ENCODE measurements at places on chromosomes 7 and 10.

DNA sequence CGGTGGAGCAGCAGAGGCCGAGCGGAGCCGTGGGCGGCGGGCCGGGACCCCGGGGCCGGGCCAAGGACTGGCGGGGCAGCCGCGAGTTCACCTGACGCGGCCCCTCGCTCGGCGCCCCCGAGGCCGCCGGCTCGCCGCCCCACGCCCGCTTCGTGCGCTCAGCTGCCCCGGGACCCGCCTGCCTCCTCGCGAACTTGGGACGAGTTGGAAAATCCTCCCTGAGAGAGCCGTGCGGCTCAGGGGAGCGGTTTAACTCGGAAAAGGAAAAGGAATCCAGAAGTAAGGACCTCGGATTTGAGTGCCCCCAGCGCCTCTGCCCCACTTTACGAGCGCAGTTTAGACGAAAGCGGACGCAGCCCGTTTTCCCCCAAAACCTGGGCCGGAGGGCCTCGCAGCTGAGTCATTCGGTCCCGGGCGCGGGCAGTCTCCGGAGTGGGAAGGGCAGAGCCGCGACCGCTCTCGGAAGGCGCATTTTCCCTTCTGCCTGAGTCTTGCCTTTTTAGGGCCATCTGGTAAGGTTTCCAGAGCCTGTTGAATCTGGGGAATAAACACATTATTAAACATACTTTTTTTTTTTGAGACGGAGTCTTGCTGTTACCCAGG lies 744 bp downstream of the CREM start:
- DNase-seq: peak; percentile 61

GRCh38 chr7:77698042-77698625 lies 1.9 kb downstream of the RSBN1L start:
- DNase-seq: no peak

DNA sequence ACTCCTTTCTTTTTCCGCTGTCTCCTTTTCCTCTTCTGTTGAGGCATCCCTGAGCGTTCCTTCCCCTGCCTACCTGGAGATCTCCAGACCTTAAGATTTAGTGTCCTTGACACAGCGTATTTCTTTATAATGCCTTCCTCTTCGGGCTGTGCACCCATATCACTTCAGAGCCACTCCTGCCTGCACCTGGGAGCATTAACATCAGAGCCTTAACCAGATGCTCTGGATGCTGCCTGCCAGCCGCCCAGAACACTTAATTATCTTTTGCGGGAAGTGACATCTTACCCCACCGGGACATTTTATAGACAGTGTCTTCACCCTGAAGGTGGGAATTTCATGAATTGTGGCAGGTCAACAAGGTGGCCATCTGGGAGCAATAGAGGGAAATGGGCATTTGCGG lies 24.2 kb downstream of the UBTD1 start:
- no peak for DNase-seq

DNA sequence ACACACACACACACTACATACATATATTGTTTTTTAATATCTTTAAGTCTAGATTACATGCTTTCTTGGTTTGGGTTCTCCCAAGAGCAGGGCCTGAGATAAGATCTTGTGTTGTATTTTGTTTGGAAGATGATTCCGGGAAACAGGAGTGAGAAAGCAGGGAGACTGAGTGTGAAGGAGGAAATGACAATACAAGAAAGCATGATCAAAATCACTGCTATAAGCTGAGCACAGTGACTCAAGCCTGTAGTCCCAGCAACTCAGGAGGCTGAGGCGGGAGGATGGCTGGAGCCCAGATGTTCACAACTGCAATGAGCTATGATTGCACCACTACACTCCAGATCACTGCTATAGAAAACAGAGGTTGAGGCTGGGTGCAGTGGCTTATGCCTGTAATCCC lies 267.6 kb downstream of the SKIDA1 start:
- DNase-seq: no peak

DNA sequence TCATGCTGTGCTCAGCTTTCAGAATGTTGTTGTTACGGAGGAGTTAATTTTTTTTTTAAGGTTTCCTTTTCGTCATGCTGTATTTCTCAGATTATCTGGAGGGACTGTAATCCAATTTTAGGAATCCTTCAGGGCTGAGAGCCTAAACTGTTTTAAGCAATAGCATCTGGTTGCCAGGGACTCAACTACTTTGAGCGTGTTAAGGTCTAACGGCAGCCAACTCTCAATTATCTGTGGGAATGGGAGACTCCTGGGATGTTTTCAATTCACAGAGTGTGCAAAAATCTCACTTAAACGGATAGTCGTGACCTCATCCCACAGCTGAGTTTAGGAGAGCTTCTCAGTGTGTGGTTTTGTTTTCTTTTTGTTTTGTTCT lies 291.7 kb downstream of the AUTS2 start:
- no peak for DNase-seq

GRCh38 chr7:122140918-122141317 lies 3.1 kb downstream of the AASS start:
- no peak for DNase-seq

DNA sequence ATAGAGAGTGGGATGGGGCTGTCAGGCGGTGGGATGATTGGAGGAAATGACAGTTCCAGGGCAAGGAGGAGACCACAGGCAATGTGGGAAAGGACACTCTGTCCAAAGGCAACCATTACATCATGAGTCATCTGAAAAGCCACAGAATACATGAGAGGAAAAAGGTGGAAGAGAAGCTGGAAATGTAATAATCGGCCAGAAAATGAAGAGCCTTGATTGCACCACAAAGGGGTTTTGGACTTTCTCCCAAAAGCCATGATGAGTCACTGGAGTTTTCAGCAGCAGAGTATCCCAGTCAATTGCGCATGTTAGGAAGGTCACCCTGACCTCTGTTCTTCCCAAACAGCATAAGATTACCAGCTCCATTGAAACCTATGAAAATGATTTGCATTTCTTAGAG lies 222.0 kb downstream of the LHFPL3 start:
- DNase-seq: no peak

DNA sequence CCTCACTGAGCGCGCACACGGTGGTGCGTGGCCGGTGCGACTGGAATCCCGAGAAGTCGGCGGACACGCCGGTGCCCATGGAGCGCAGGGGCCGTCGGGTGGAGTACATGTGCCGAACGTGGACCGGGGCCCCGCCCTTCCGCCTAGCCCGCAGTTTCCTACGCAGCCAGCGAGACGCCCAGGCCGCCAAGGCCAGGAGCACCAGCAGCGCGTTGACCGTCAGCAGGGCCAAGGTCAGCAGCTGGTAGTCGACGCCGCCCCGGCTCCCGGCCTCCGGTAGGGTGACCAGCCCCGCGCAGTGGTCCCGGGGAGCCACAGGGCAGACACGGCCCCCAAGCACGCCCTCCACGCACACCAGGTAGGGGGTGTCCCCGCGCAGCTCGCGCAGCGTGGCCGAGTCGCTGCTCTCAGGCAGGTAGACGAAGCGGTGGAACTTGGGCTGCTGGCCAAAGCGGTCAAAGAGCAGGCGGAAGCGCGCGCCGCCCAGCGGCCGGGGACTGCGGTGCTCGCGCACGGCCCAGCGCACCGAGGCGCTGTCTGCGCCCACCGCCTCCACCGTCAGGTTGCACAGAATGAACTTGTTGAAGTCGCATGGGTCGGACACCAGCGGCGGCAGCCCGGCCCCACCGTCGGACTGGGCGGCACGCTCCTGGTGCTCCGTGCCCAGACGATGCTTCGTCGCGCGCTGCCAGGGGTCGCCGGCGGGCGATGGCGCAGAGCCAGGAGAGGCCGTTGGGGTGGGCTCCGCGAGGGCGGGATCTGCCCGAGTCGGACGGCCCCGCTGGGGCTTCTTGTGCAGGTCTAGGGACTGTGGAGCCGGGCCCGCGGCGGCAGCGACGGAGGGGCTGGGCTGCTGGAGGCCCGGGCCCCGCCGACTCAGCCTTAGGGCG lies 2.2 kb downstream of the TRIL start:
- DNase-seq: peak; percentile 83

GRCh38 chr7:84651876-84652275 lies 457.3 kb upstream of the SEMA3A start:
- DNase-seq: no peak

GRCh38 chr10:112307358-112308124 lies 24.3 kb downstream of the TECTB start:
- DNase-seq: no peak

DNA sequence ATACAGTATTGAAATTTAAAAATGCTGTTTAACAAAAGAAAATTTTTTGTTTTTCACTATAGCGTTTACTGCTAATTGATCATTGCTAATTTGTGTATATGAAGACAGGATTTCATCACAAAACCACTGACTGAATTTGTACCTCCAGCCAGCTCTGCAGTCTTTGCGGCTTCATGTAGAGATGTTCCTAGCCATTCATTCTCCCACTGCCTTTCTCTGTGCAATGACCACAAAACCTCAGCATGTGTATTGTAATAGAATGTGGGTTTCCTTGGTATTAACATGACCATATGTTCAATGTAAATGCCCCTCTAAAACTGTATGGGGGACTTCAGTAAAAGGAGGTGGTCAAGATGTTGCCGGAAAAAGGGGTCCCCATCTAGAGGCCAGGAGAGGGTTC lies 81.1 kb upstream of the STEAP1B start:
- no peak for DNase-seq

- DNase-seq: no peak
Observed at GRCh38 chr7:1383398-1384112, 75.7 kb downstream of the MICALL2 start.
